ENCODE measurements at places on chromosomes 2 and 18.

GRCh38 chr2:55618275-55619055, 1.0 kb upstream of the PPP4R3B start:
- DNase-seq, result peak; percentile 70

GRCh38 chr18:49344096-49344495, 116.3 kb downstream of the DYM start:
- DNase-seq, result no peak

- no peak for DNase-seq
Observed at GRCh38 chr2:195636890-195637289, 20.1 kb upstream of the SLC39A10 start.

GRCh38 chr2:75920859-75921551, 210.3 kb upstream of the GCFC2 start:
- no peak for DNase-seq

GRCh38 chr2:135916207-135916606, 40.0 kb upstream of the MCM6 start:
- peak; percentile 26 for DNase-seq

- peak; percentile 92 for DNase-seq
Observed at GRCh38 chr2:100013892-100014677, 128.3 kb downstream of the AFF3 start.

DNA sequence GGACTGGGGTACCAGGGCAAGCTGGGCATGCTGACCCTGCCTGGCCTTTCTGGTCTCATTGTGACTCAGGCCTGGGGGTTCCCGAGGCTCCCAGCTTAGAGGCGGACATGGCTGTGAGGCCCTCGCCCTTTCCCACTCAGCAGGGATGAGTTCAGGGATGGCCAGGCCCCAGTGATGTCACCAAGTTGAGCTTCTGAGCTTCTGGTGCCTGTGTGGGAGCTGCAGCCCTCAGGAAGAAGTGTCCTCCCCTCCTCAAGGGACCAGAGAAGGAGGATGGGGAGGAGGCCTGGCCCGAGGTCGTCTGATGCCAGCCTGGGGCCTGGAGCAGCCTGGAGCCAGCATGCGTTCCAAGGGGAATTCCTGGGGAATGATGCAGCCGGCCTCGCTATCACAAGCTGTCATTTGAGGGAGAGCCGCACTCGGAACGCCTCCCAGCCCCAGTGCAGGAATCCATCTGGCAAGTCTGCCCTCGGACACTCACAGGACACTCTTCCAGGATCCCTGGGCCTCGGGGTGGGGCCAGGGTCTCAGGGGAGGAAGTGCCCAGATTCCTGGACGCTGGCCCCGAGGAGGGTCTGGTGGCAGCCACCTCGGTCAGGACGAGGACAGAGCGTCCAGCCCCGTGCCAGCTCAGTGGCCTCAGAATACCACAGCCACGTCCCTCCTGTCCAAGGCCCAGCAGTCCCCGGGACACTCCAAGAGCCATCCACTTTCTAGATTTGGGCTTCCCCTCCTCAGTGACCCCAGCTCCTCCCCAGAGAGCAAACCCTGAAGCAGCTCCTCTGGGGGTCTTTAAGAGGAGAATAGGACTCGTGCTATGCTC, 61.2 kb upstream of the GPC1 start:
- peak; percentile 96 for DNase-seq

DNA sequence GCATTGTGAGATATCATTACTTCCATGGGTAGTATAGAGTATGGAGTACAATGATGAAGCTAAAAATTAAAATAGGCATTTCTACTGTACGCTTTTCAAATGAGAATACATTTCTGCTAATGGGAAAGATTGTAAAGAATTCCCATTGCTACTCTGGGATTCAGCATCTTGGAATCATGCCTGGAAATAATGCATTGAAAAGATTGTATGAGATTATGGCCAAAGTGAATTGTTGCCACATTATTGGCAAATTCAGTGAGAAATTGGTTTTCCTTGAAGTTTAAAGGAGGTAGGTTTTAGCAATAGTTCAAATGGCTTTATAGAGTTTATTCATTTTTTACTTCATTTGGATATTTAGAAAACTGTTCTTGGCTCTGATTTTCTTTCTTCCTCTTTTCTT, 157.9 kb downstream of the GULP1 start:
- no peak for DNase-seq

DNA sequence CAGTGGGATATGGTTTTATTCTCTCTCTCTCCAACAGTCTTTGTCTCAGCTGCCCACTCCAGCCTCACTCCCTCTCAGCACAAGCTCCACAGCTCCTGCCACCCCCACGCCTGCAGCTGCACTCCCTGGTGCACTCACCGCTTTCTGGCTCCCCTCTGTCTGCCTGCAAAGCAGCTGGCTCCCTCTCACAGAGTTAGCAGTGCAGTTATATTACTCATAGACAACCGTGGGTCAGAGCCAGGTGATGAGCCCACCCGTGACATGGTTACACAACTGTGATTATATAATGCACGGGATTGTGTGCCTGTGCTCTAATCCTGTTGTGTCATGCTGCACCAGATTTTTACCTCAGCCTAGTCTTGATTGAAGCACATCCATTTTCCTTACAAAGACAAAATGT, 276.9 kb upstream of the CHAC2 start:
- DNase-seq, result peak; percentile 68

DNA sequence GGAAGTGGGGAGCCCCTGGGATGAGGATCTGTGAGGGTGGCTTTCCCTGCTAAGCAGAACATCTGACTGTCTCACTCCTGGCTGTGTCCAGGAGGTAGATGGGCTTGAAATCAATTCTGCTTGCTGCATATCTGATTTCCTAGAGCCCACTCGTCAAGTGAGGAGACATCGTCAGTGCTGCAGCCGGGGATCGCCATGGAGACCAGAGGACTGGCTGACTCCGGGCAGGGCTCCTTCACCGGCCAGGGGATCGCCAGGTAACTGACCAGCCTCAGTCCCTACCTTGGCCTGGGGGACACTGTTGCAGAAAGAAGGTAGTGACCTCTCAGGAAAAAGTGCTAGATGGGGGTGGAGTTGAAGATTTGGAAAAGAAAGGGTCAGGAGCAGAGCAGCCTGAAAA, 31.3 kb downstream of the CNGA3 start:
- DNase-seq, result no peak

DNA sequence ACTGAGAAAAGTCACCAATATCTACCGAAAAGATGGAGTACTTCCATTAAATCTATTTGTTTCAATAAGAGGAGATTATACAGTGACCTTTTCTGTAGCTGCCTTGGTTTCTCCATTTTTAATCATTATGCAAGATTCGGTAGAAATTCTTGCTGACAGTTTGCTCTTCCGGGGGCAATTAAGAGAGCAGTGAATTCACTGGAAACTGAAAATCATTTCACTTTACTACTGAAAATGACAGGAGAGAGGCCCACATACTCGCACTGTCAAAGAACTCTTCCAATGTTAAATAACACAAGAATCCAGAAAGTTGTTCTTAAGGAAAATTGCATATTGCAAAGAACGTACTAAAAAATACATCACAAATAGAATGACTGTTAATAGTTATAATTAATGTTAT, 699.3 kb downstream of the CBLN2 start:
- no peak for DNase-seq

- DNase-seq, result no peak
Observed at GRCh38 chr2:234669621-234670020, 172.7 kb upstream of the ARL4C start.

DNA sequence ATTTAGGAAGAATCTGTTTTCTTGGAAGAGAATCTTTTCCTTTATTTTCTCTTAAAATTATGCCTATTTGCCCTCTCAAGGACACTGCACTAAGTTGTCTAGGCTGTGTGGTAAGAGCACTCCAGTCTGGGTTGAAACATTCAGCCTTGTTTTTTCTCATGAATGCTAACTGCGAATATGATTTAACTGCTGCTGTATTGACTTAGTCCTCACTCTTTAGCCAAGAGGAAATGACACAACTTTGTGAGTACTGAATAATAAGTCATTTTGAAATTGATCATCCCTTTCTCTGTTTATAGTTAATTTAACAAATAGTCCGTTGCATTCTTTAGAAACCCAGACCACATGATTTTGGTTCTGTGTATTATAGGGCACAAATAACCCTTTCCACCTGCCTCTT, 4.5 kb upstream of the RND3 start:
- peak; percentile 42 for DNase-seq

DNA sequence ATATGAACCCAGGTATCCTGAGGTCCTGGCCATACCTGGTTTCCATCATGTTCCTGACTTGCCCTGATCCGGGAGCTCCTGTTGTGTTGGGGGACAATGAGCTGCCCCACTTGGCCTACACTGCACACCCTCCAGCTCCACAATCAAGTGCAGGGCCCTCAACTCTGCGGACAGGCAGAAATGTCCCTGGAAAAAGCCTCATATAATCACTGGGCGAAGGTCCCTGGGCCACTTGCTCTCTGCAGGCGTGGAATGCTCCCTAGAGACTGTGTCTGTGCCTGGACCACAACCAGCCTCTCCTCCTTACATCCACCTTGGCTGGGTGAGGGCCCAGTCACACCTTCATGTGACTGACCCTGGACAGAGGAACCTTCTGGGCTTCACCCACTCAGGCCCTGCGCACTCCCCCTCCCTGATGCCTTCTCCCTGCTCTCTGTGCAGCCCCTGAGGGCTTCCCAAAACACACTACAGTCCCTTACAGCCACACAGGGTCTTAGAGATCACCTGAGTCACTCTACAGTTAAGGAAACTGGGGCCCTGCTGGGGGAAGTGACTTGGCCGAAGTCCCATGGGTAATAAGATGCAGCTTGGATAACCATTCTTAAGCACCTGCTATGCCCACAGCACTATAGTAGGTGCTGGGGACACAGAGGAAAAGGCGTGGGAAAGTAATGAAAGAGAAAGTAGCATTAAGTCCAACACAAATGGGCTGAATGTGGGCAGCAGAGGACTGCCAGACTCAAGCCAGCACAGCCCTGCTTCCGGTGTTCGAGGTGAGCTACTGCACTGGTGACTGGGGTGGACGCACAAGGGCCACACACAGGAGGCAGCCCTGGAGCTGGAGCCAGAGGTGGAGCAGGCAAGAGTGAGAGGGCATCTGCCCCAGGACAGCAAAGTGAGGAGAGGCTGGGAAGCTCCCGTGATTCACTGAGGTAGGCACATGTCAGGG, 9.8 kb downstream of the BOLA3 start:
- DNase-seq, result no peak

DNA sequence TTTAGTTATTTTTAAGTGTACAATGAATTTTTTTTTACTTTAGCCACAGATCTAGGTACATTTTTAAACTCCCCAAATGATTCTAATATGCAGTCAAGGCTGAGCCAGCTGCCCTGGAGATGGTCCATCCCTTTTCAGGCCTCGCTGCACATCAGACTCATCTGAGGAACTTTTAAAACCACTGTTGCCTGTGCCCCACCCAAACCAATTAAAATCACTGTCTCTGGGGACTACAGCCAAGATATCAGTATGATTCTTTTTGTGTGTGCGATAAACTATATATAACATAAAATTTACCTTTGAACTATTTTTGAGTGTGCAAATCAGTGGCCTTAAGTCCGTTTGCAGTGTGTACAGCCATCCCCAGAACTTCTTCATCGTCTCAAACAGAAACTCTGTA, 9.1 kb upstream of the MALT1 start:
- peak; percentile 14 for DNase-seq

GRCh38 chr2:124978597-124978996, 953.5 kb downstream of the CNTNAP5 start:
- no peak for DNase-seq

- no peak for DNase-seq
Observed at GRCh38 chr2:235599596-235600338, 105.9 kb downstream of the AGAP1 start.

DNA sequence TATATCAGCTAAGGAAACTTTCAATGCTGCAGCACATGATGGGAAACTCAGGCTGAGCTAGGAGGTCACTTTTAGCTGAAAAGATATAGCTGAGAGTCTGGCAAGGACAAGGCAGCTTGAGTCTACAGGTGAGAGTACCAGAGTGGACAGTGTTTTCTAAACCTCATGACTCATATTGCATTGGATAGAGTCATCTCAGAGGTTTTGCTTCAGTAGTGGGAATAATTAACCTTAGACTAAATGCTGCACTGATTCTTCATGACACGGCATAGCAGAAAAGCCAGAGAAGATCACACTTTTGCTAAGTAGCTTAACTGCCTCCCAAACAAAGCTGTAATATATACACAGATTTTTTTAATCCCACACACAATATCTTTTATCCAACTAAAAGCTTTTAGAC, 865.0 kb upstream of the CDH2 start:
- DNase-seq, result no peak
